ENCODE measurements at places on chromosomes 13 and 19.
A peak's percentile ranks its signal among the peaks of the same experiment; 100 is the strongest.

- DNase-seq = no peak
These were observed 66.7 kb downstream of the SLITRK1 start for GRCh38 chr13:83815598-83815997.

DNA sequence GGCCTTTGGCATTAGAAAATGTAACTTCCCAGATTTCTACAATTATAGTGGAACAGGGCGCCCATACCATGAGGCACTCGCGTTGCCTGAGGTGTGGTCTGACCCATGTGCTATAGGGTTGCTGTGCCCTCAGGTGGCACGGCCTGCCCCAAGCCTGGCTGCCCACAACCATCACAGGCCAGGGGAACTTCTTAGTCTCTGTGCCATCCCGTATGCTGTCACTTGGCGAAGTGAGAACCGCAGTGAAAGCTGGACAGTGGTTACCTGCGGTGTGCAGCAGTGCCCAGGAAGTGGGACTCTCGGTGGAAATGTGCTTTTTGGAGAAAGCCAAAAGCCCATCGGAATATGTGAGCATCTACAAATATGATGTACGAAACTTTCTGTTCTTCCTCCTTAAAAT lies 88.2 kb upstream of the GPR183 start:
- no peak for DNase-seq

DNA sequence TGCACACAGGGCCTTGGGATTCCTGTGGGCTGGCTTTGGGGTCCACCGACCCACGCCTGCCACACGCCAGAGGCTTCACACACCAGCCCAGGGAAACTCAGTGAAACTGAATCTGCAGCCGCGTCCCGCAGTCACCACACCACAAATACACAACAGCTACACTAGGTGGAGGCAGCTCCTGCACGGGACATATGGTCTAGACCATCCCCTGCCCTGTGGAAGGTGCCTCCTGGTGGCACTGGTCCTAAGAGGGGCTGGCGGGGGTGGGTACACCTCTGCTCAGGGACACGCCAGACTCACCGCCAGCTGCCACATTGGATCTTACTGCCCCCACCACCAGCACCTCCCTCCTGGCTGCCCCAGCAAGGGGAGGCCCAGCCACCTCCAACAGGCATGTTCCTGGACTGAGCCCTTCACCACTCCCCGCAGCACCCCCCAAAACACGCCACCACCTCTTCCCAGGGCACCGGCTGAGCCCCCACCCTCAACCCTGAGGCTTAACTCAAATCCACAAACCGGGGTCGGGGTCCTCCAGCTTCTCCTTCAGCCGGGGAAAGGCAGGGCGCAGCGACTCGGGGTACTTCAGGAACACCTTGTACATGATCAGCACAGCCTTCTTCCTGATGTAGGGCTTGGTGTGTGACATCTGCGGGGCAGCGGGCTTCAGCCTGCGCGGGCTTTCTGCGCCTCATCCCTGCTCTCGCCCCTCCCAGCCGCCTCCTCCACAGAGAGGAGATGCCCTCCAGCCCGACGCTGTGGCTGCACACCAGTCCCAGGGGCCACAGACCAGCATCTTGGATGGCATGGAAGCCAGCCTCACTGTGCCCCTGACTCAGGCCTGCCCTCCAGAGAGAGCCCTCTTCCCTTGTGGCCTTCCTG lies 21.2 kb downstream of the AP3D1 start:
- no peak for DNase-seq

GRCh38 chr13:49622174-49622946 lies 5.9 kb upstream of the ARL11 start:
- DNase-seq = no peak

GRCh38 chr13:31073859-31074718 lies 87.6 kb downstream of the HSPH1 start:
- no peak for DNase-seq

DNA sequence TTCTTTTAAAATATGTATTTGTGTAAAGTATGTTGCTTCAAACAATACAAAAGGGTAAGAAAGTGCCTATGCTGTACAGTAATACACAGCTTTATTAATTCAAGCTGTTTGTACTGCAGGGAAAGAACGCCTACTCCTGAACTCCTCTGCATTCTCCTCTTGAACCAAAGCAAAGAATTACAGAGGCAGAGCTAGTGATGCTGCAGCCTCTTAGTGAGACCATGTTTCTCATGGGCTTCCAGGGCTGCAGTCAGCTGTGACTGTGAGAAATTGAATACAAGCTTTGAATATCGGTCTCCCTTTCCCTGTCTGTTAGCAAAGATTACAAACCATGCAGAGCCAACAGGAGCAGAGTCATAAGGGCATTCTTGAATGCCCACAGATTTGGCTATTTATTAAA lies 248.5 kb downstream of the SLITRK1 start:
- DNase-seq = no peak

DNA sequence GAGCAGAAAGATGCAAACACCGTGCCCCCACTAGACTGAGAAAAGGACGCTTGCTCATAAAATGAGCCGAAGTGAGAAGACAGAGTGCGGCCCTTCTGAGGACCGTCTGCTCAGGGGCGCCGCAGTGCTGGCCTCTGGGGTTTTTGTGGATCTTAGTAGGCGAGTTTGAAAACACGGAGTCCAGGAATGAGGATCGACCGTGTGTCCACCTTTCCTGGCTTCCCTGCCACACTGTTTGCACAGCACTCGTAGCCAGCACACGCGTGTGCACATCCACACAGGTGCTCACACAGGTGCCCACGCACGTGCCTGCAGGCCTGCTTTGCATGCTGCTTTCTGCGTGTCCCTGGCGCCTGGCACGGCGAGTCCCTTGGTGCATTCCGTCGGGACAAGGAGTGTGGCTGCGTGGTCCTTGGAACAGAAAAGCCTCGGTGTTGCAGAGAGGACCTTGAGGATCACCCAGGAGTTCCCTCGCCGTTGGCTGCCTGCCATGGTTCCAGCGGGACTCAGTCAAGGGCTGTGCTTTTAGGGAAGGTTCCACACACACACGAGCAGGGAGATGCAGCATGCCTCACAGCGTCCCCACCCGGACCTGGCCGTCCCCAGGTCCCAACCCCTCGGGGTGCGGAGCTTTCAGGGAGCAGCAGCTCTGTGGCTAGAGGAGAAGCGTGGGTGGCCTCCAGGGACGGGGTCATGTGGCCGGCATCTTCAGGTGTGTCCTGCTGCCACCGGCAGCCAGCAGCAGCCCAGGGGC lies 10.1 kb upstream of the ZNF554 start:
- no peak for DNase-seq

- DNase-seq = no peak
These were observed 13.4 kb downstream of the LYL1 start for GRCh38 chr19:13089139-13089856.

GRCh38 chr13:90502762-90503161 lies 844.7 kb upstream of the MIR17HG start:
- DNase-seq = no peak

- DNase-seq = no peak
These were observed 5.1 kb upstream of the LIN7B start for GRCh38 chr19:49109051-49109450.

DNA sequence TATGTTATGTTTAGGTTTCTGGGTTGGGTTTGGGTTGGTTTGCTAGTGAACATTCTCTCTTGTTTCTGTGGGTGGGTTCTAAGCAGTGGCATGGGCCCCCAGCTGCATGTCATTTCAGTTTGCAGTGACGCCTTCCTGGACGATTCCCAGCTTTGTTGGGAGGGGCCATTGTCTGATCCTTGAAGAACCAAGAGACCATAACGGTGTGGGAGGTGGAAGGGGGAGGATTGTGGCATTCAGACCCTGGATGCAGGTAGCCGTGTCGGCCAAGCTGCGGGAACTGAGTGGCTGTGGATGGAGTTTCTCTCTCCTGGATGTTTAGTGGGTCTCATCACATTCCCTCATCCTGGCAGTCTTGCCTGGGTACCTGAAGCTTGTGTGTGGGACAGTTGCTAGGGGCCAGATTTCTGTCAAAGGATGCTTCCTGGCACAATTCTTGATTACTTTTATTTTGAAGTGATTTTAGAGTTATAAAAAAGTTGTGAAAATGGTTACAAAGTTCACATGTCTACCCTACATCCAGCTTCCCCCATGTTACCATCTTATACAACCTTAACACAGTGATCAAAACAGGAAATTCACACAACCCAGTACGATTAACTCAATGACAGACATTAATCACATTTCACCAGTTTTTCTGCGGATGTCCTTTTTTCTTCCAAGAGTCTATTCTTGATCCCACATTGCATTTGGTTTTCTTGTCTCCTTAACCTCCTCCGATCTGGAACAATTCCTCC lies 123.8 kb downstream of the SIPA1L3 start:
- DNase-seq = no peak

DNA sequence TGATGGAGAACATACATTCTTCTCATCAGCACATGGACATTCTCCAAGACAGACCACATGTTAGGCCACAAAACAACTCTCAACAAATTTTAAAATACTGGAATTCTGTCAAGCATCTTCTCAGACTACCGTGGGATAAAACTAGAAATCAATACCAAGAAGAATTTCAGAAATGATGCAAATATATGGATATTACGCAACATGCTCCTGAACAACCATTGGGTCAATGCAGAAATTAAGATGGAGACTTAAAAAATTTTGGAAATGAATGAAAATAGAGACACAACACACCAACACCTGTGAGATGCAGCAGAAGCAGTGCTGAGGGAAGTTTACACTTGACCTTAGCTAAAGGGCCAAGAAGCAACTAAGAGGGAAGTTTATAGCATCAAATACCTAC lies 162.8 kb downstream of the CACNA1A start:
- no peak for DNase-seq

DNA sequence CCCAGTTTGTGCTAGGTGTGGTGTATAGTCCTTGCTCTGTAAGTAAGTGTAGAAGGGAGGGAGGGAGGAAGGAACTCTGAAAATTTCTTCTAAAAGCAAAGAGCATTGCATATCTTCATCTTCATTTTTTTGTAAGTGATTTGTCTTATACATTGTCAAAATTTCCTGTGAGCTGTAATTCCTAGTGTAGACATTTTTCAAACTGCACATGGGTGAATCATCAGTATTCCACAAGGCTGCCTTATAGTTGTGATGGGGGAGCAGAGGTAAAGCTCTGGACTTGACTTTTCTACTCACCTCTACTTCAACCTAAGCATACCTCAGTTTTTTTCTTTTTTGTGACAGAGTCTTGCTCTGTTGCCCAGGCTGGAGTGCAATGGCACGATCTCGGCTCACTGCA lies 86.9 kb downstream of the CDK8 start:
- no peak for DNase-seq

DNA sequence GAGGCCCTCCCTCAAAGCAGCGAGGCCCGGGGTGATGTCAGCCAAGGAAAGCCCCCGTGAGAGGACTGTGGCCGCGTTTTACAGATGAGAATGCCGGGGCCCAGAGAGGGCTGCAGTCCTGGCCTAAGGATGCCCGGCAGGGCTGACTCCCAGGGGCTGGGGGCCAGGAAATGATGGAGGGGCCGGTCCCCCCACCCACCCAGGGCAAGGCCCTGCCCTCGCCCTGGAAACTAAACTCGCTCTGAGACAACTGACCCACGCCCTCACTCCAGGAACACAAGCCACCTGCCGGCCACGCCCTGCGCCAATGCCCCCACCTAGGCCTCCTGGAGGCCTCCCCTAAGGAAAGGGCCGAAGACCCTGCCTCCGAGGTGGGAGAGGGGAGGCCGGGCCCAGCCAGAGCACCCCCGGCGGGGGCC lies 7.2 kb downstream of the ZBTB7A start:
- DNase-seq = no peak

- DNase-seq = no peak
These were observed 20.8 kb downstream of the NOVA2 start for GRCh38 chr19:45952686-45953505.

GRCh38 chr13:76683854-76684253 lies 202.4 kb downstream of the KCTD12 start:
- no peak for DNase-seq

DNA sequence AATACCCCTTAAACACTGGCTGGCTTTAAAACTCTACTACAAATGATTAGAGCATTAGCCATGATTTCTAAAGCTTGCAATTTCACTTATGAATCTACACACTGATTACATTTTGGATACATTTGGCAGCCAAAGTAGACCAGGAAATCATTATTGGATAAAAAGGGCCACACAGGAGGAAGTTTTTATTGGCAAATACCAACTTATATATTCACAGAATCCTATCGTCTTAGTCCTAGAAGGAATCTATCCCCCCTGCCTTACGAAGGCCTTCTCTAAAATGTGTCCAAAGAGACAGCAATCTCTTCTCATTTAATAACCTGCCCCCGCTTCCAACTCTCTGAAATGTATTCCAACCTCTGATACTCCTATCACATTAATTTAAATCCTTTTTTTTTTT lies 52.5 kb downstream of the KLF5 start:
- no peak for DNase-seq

DNA sequence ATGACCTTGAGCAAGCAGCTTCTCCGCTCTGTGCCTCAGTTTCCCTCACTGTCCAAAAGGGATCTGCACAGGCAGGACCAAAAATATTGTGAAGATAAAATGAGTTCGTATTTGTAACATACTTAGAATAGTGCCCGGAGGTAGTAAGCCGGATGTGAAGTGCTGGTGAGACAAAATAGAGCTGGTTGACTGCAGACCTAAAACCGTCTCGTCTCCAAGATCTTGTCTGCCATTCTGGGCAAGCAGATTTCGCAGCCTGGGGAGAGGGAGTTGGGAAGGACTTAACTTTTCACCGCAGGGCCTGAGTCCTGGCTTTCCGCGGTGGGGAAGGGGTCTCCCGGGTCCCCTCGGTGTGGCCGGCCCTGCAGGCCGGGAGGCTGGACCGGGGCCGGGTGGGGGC lies 8.2 kb upstream of the BBC3 start:
- DNase-seq = no peak

DNA sequence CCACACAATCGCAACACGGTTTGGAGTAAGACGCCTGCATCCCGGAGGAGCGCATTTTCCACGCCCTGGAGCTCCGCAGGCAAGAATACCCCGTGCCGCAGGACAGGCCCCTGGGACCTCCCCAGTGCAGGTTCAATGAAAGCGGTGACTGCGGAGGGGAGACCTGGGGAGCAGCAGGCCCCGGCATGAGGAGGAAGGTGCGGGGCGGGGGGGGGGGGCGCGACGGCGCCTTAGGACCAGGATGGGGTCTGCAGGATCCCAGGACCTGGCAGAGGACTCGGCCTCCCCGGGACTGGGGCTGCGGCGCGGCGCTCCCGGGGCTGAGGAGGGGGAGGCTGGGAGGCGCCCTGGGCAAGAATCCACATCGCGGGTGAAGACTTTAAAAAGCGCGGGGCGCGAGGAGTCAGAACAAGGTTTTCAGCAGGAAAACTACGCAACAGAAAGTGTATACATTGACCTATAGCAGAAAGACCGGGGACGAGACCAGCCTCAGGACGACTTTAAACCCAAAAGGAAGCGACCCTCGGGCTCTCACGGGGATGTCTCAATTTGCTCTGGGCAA lies 432 bp downstream of the ZNF611 start:
- DNase-seq = peak; percentile 7

DNA sequence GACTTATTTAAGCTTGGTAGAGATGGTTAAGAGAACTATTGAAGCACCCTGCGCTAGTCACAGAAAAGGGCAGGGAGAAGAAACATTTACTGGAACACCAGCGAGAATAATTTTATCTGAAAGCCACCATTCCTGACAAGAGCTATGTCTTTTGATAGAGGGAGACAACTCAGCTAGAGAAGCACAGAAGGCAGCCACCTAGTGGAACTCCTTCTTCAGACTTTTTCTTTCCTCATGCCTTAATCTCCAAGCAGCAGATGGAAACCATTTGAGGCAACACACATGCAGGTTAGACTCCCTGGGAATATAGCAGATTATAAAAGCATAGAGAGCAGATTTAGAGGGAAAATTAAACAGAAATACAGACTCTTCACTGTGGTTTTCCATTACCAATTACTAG lies 813.4 kb downstream of the SLITRK6 start:
- DNase-seq = no peak
